ENCODE measurements at places on chromosomes 13 and 19.

DNA sequence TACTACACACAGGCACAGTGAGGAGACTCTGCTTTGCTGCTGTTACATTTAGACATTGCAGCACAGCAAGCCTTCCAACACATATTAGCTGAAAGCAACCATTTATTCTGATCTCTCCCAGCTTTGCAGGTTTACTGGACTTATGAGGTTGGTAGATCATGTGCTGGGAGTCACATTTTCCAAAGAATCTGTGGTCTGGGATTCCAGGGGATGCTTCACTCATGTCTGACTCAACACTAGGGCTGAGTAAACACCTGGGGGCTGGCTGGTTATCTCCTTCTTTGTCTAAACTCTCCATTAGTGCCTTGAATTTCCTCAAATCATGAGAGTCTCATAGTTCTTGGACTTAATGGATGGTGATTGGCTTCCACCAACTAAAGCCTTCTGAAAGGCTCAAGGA lies 5.4 kb upstream of the LGALS13 start:
- DNase-seq, result no peak

DNA sequence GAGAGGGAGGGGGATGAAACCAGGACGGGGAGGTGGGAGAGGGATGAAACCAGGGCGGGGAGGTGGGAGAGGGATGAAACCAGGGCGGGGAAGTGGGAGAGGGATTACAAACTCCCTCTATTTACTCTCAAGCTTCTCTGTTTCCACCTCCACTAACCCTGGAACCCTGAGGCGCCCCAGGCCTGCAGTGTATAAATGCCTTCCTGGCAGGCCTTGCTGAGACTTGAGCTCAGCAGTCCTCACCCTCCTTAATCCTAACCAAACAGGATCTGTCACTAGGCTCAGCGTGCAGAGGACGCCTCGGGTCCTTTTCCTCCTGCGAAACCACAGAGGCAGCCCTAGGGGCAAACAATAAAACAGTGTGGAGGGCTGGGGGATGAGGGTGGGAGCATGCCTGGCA lies 32.1 kb upstream of the OR1M1 start:
- no peak for DNase-seq

DNA sequence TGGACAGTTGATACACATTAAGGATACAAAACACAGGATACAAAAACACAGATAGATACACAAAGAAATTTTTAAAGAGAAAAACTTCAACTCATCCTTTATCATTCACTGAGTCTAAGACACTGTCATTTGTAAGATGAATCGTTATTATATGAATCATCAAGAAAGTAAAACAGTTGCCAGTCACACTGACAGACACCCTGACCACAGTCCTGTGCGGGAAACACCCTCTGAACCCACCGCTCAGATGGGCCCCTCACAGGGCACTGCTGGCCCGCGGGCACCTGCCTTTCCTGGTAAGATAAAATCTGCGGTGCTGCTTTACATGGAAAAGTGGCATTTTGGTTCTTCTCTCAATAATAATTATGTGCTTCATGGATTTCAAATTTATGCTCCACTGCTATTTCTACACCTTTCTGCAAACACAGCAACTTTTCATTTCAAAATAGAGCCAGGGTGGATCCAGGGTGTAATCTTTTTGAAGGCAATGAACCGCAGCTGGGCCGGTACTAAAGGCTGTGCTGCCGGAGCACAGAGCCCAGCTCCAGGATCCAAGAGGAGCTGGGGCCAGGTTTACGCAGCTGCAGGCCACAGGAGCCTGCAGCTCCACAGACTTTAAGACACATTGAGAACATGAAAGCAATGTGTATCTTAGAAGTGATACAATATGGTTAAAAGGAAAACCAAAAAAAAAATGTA lies 76.8 kb downstream of the TUBGCP3 start:
- no peak for DNase-seq

GRCh38 chr13:112690283-112690929 lies 568 bp downstream of the ATP11A start:
- peak; percentile 51 for DNase-seq

- DNase-seq, result no peak
Measured at GRCh38 chr19:18020212-18021085, 12.5 kb downstream of the ARRDC2 start.

DNA sequence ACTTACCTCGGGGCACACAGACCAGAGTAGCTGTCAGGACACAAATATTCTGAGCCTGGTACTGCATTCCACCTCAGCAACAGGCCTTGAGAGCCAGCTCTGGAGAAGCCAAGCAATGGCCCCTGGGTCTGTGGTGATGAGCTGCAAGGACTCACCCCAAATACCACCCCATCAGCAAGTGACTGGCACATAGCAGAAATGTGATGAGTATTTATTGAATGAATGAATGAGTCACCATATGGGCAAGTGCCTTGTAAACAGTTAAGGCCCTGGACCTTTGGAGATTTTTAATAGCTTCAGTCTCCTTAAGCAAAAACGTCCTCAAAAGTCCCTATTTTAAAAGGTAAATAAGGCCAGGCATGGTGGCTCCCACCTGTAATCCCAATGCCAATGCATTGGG lies 18.2 kb downstream of the GSX1 start:
- no peak for DNase-seq

- DNase-seq, result no peak
Measured at GRCh38 chr13:92510416-92510815, 716.2 kb upstream of the GPC6 start.

DNA sequence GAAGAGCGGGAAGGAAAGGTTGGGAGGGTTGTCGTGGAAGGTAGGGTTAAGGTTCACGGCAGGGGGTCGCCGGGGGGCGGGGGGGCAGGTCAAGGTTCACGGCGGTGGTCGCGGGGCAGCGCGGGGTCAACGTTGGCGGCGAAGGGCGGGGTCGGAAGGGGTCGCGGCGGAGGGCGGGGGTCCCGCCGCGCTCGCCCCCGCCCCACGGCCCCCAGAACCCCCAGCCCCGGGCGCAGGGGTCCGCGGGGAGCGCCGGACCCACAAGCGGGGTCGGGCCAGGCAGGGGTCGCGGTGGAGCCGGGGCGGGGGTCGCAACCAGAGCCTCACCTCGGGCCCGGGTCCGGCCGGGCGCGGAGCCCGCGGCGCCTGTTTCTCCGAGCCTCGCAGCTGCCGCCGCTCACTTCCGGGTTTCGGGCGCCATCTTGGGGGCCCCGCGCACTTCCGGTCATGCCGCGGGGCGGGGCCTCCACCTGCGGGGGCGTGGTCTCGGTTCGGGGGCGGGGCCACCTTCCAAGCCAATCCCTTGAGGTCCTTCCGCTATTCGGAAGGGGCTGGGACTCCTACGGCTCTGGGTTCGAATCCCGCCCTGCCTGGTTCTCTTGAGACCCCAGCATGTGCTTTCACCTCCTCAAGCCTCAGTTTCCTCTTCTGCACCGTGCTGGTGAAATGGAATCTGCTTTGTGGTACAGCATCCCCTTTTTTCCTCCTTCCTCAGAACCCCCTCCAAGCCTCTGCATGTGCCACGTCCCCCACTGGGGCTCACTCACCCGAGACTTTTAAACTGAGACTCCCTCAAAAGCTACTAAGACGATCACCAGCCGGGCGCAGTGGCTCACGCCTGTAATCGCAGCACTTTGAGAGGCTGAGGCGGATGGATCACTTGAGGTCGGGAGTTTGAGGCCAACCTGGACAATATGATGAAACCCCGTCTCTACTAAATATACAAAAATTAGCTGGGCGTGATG lies at the start of gene SBNO2:
Gene SBNO2, minus strand, starts transcription at position 424 of the 965 bp plus-strand sequence. CDS start 19,992 bp downstream, outside the sequence.
- DNase-seq, result peak; percentile 36

GRCh38 chr19:54343868-54344267 lies 4.9 kb upstream of the LILRA4 start:
- no peak for DNase-seq

GRCh38 chr19:17137417-17137816 lies 61.8 kb downstream of the MYO9B start:
- DNase-seq, result no peak

- no peak for DNase-seq
Measured at GRCh38 chr19:57888560-57889231, at the start of gene ZNF814. TSS of gene ZNF814 (minus strand) at chr19:57889037. CDS start at chr19:57888802, 235 bp downstream.

GRCh38 chr13:113172419-113172926 lies 14.0 kb downstream of the PROZ start:
- no peak for DNase-seq

DNA sequence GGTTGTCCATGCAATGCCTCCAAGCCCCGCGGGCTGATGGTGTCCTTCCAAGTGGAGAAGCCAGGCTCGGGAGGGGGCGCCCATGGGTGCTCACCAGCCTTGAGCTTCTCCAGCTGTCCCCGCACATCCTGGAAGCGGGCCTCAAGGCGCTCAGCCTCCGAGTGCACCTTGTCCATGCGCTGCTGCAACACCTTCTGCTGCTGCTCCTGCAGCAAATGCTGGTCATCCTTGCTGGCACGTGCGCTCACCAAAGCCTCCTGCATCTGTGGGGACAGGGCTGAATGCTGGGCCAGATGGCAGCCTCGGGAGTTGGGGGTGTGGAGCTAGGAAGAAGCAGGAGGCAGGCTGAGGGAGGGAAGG lies 22.8 kb upstream of the EMP3 start:
- DNase-seq, result no peak

DNA sequence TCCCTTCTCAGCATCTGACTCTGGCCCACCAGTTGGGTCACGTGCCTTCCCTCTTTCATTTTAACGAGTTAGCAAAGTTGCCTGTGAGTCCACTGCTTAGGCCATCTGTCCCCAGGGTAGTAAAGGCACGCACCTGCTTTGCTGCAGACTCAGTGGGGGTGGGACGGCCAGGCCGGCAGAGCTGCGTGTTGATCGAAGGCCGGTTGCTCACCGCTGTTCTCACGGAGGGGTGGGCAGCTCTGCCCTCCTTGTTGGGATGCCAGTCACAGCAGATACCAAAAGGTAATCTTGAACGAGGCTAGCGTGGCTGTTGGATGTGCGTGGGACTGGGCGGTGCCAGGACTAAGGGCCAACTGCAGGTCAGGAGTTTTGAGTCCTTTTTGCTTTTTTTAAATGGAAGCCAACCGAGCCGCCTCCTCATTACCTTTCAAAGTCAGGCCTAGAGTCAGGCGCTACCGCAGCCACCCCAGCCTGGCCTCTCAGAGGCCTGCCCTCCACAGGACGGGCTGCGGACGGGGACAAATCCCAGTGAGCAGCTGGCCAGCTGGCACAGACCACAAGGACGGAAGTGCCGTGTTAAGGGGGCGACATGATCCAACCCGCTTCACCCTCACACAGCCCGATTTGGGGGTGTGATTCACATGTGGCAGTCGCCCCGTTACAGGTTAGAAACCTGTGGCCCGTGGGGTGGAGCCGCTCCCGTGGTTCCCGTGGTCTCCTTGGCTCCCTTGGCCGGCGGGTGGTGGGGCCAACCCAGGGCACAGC lies 20.6 kb downstream of the ADPRHL1 start:
- DNase-seq, result no peak

- DNase-seq, result no peak
Measured at GRCh38 chr19:55866521-55866920, 30.2 kb downstream of the NLRP4 start.

DNA sequence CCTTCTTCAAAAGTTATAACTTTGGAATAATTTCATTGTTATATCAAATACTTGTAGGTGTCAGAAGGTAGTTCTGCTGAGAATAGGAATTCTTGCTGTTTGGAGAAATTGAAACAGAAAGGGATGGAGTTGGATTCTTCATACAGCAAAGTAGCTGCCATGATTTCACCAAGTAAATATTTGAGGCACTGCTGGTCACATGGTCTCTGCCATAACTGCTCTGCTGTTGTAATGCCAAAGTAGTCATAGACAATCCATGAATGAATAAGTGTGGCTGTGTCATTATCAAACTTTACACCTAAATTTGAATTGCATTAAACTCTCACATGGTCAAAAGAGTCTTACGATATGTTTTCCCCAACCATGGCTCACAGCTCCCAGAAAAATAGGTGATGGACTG lies 308.6 kb downstream of the GPC6 start:
- DNase-seq, result no peak

DNA sequence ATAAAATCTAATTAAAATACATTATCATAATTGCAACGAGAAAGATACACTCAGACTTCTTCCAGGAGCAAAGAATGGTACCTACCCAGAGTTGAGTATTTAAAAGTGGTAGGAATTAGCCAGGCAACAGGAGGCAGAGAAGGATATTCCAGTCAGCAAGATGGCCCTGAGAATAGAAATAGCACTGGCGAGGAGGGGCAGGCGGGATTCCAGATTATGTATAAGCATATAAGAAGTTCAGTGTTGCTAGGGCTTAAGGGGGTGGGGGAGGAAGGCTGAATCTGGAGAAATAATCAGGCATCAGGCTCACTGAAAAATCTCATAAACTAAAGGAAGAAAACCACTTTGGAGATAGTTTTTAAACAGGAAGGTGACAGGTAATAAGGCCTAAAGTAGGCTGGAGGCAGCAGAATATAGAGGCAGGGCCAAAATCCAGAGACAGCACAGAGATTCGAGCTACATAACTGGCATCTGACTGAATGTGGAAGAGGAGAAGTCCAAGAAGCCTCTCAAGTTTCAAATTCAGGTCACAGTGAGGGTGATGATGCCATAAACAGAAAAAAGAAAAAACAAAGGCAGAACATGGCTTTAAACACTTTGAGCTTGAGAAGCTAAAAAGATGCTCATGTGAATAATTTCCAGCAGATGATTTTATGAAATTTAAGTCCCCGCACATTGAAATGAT lies 7.5 kb downstream of the KPNA3 start:
- no peak for DNase-seq

- no peak for DNase-seq
Measured at GRCh38 chr13:33629605-33630360, 188.2 kb upstream of the RFC3 start.

DNA sequence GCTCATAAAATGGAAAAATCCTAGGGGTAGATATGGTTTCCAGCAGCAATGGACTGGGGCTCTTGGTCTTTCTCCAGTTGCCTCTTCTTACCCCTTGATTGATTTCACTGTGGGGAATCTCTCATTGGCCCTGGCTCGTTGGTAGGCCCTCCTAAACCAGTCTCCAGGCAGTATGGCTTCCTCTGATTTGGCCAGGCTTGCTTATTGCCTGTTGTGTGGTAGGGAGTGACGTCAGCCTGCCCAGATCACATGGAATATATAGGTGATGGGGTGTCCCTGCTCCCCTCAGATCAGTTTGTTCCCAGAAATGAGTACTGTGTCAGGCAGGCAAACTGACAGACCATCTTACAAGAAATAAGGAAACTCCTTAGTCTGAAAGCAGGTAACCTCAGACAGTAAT lies 5.7 kb upstream of the SELENOV start:
- no peak for DNase-seq

DNA sequence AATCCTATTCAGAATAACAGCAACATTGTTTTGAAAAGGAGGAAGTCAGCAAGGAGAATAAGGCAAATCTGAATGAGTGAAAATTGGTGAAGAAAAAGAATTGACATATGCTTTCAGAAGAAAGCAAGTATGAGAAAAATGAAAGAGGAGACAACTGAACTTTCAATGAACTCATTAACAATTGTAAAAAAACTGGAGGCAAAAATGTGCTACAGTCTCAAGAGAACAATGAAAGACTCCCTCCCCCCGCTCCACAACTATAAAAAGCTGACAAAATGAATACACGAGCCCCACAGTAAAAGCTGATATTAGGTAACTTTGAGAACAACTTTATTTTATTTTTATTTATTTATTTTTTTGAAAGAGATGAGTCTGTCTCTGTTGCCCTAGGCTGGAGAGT lies 373.1 kb downstream of the DIAPH3 start:
- no peak for DNase-seq

Data from bone marrow (tissue), 2 donors.